ENCODE measurements at places on chromosomes 2 and 18.

DNA sequence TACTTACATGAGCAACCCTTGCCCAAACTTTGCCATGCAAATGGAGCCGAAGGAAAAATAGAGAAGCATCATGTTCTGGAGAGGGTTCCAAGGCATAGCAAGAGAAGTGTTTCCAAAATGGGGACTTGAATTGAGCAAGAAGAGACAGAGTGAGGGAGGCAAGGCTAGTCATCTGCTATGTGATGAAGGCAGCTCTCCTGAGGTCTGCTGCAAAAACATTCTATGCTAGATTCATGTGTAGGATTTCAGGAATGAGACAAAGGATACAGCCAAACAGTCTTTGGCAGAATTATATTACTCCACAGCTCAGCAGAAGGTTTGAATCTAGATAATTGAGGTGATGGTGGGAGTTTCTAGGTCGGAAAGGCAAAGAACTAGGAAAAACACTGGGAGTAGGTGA is 24.1 kb upstream of the MRPL19 start:
- DNase-seq: no peak

DNA sequence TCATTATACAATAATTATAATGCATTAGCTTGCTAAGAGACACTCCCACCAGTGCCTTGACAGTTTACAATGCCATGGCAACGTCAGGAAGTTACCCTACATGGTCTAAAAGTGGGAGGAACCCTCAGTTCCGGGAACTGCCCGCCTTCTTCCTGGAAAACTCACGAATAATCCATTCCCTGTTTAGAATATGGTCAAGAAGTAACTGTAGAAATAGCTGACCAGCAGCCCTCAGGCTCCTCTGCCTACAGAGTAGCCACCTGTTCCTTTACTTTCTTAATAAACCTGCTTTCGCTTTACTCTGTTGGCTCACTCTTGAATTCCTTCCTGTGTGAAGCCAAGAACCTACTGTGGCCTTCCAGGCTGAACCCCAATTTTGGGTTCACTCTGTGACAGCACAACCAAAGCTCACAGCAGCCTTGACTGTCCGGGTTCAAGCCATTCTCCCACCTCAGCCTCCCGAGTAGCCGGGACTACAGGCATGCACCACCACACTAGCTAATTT is 20.0 kb upstream of the PTPN2 start:
- no peak for DNase-seq

GRCh38 chr2:26979741-26980140 is 9.3 kb downstream of the MAPRE3 start:
- DNase-seq: no peak

DNA sequence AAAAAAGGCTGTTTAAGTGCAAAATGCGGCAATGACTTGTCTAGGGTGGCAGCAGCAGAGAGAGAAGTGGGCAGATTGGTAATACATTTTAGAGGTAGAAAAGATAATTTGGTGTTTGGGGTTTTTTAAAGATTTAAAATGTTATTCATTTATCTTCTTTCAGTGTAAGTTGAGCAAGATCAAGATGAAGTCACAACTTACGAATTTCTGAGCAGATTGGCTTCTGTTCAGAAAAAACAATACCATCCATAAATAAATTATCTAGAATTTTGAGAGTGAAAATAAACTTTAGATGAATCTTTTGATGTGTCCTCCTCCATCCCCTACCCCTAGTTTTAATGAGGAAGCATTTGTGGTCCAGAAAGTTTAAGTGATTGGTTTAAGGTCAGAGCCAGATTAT is 47.9 kb upstream of the FAM171B start:
- no peak for DNase-seq

GRCh38 chr2:160141912-160142311 is 58.2 kb downstream of the ITGB6 start:
- no peak for DNase-seq

GRCh38 chr2:140929849-140930248 is 1201.0 kb downstream of the LRP1B start:
- no peak for DNase-seq

GRCh38 chr18:61882296-61883004 is 10.4 kb downstream of the RNF152 start:
- DNase-seq: no peak

- no peak for DNase-seq
Measured at GRCh38 chr2:239374896-239375277, 25.9 kb downstream of the HDAC4 start.

GRCh38 chr2:20647738-20648137 is 3.2 kb downstream of the HS1BP3 start:
- DNase-seq: no peak

- no peak for DNase-seq
Measured at GRCh38 chr18:24930971-24931370, 421.0 kb downstream of the ZNF521 start.

DNA sequence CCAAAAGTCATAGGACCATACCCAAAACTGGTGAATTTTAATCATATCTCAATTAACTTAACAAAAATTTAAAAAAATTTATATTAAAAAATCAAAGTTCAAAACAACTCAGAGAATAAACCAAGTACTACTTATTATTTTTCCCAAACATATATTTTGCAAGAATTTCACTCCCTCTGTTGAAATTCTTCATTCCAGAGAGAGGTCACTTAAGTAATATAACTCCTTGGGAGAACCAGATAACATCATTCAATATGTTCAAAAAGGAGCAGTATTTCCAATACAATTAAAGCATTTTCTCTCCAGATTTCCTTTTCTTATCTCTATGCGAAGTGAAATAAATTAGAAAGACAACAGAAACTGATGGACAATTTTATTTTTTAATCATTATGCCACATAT is 165.9 kb upstream of the RND3 start:
- DNase-seq: no peak

DNA sequence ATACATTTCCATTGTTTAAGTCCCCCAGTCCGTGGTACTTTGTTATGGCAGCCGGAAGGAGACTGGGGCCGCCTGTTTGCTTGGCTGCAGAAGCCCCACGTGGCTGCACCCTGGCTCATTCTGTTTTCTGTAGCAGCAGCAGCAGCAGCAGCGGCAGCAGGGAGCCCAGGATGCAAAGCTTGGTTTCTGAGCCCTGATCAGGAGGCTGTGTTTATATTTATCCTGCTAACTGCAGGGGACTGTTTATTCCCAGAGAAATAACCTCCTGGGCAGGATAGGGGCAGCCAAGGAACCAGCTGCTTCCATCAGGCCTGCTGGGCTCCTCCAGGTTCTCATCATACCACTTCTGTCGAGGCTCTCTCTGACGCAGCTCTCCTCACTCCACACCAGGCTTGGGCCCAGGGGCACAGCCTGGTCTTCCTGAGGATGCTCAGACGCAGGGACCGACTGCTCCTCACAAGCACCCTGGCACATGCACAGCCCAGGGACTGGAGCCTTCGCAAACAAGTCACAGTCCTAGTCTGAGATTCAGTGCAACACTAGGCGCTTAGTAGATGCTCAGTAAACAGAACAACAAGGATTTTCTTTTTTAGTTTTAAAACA is 139.0 kb downstream of the MSH2 start:
- DNase-seq: no peak

GRCh38 chr2:170216428-170216827 is 38.5 kb downstream of the MYO3B start:
- no peak for DNase-seq

GRCh38 chr2:239104800-239105199 is 256.9 kb downstream of the TWIST2 start:
- no peak for DNase-seq

- no peak for DNase-seq
Measured at GRCh38 chr2:48250943-48251342, 279.0 kb upstream of the STON1 start.
